ENCODE measurements at places on chromosomes 4 and X.

- no peak for DNase-seq
These were observed 4.5 kb upstream of the PLCXD1 start for GRCh38 chrX:276581-277201.

- DNase-seq: no peak
These were observed 23.9 kb downstream of the SLC39A8 start for GRCh38 chr4:102321260-102321995.

DNA sequence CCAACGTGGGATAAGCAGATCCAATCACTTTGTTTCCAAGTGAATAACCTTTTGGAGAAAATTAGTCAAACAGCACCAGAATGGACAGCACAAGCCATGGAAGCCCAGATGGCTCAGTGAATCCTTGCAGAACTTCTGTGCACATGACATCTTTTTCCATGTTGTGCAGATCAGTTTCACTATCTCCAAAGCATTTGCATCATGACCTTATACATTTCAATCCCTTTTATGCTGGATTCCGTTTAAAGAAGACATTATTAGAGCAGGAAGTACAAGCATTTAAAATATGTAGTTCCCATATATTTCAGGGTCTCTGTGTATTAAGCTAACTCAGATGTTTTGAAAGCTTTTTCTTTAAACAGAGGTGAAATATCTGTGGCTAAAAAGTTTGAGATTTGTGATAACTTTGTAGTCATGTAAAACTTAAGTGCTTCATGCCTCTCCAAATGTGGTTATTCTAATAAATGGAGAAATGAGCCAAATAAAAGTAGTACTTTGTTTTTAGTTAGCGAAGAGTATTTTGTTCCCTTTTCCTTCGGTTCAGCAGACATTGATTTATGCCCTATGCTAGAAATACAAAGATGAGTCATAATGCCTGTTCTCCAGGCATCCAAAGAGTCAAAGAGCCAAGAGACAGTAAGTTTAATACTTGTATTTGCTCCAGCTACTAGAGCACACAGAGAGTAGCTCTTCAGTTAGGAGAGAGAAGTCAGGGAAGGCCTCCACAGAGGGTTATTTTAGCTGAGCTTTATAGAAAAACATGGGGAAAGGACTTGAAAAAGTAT, 39.0 kb downstream of the PLAC8 start:
- DNase-seq: no peak

GRCh38 chrX:121823406-121823805, 776.0 kb downstream of the GLUD2 start:
- DNase-seq: no peak

- DNase-seq: no peak
These were observed 73.1 kb upstream of the FMR1 start for GRCh38 chrX:147838465-147839131.

GRCh38 chr4:125313497-125313896, 1.3 kb upstream of the FAT4 start:
- DNase-seq: no peak

DNA sequence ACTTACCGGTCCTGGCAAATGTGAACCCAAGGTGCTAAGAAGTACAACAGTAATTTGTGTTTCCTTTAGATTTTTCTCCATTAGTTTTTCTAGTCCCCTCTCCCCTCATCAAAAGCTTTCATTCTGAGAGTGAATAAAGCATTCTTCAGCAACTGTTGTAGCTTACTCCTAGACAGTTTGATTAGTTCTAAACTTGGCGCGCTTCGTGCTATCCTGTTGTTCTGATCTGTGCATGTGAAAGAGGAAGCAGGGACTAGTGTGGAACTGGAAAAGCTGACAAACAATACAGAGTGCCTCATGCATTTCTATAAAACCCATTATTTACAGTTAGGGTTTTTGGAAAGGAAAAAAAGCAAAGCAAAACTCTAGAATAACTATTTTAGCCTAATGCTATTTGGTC, 556.9 kb upstream of the SLIT2 start:
- DNase-seq: no peak

DNA sequence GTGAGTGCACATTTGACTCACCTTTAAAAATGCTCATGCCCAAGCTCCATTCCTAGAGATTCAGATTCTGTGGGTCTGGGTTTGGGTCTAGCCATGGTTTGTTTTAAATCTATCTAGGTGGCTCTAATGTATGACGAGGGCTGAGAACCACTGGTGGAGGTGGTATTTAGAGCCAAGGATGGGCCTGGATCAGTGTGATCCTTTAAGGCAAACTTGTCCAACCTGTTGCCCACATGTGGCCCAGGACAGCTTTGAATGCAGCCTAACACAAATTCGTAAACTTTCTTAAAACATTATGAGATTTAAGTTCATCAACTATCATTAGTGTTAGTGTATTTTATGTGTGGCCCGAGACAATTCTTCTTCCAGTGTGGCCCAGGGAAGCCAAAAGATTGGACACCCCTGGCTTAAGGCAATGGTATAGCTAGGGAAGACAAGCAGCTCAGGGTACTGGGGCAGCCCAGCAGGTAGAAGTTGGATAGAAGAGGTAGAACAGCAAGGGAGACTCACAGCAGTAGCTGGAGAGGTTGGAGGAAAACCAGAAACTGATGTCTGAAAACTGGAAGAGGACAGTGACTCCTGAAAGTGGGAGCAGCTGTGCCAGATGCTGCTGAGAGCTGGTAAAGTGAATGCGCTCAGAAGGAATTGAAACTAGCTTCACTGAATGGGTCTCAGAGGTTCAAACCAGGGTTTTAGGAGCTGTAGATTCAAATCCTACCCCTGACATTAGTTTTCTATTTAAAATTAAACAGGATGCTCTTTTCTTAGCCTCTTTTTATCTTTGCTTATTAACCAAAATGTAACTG, 18.2 kb downstream of the ADD1 start:
- no peak for DNase-seq

DNA sequence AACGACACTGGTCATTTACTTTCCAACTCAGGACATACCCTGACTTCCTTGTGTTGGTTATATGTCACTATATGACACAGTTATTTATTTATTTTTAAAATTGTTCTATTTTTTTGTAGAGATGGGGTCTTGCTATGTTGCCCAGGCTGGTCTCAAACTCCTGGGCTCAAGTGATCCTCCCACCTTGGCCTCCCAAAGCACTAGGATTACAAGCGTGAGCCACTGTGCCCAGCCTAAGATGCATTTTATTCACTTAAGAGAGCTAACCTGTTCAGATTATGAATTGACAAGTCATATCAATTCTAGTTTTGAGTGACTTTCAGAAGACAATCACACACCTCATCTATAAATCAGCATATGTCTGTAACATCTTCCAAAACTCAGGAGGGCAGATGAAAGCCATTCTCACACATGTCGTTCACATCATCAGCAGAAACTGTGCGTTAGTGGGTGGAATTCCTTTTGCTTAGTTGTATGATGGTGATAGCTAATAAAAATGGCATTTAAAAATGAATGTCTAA, 9.4 kb upstream of the RHOH start:
- no peak for DNase-seq

DNA sequence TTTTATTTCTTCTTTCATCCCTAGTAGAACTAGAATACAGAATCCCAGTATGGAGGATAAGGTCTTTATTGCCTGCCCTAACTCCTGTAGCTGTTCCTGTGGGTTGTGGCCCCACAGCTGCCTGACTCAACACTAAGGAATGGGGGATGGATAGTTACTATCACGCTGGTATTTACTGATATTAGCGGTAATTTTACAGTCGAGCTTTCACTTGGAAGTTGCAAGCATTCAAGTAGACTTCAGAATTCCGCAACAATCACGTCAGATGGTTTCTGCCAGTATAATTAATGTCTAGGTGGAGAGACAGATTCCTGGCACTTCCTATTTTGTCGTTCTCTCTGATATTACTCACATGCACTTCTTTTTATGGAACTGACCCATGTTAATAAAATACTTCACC, 489.8 kb downstream of the PABPC4L start:
- no peak for DNase-seq

GRCh38 chr4:152606753-152607152, 70.9 kb upstream of the FBXW7 start:
- no peak for DNase-seq

GRCh38 chr4:120927801-120928409, 5.4 kb upstream of the PRDM5 start:
- no peak for DNase-seq

DNA sequence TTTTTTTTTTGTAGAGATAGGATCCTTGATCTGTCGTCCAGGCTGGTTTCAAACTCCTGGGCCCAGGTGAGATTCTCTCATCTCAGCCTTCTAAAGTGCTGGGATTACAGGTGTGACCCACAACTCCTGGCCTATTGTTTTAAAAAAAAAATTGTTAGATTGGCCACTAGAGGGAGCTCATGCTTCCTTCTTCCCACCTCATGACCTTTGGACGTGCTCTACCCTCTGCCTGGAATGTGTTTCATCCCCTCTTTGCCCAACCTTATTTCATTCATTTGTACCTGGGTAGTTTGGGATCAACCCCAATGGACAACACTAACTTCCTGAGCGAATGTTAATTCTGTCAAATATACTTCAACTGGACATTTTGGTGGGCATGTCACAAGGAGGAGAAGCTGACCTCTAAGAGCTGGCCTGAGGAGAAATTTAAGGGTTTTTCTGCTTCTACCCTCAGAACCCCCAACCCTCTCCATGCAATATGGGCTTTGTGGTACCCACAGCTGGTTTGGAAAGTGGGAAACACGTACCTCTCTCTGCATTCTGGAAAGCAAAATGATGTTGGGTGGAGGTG, 6.4 kb downstream of the PPEF2 start:
- DNase-seq: no peak

- DNase-seq: no peak
These were observed 166.6 kb downstream of the LHFPL1 start for GRCh38 chrX:112513154-112513553.

DNA sequence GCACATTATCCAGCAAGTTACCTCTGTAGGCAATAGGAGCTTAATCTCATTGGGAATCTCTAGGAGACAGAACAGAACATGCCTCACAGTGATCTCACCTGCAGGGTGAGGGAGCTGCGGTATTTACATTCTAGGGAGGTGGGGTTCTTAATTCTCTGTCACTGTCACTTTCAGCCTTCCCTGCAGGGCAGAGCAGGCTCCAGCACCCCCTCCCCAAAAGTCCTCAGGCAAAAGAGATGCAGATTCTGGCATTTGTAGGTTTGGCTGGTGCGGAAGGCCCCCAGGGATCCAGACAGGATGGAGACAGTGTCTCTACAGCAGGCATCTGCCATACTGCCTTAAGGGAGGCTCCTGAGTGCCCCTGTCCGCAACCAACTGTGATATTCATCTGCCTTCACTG, 166.4 kb upstream of the ATP6AP2 start:
- no peak for DNase-seq

DNA sequence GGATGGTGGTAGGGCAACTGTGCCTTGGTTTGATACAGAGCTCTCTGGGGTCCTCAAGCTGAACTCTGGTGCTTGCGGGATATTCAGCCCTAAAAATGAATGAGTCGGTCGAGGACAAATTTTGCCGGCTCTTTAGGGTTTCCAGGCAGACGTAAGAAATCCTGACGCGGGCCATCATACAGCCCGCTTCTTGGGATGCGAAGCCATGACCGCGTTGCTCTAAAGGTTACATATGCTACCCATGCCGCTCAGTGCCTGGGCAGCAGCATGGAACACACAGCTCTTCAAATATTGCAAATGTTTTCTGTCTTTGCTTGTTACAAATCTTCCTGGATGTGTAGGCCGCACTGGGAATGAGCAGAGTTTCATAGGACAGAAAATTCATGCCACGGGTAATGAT, 55.6 kb downstream of the NBDY start:
- no peak for DNase-seq

DNA sequence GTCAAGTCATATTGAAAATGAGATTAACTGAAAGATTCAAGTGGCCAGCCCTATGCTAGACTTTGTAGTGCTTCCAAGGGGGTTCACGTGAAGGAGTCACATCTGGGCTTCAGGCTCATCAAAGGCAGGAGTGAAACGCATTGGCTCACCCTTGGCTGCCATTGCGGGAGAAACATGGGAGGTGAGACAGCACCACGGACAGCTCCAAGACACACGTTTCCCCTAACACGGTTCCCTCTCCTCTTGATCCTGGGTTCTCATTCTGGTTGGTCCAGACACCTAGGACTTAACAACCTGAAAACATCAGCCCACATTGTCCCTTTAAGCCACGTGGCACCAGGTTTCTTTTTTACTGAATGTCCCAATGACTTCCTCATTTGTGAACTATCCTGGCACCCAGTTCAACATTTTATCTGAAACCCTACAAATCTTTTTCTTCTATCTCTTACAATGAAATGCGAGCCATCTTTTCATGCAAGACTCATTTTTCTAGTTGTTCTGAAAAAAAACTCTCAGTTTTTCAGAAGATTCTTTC, 279.0 kb upstream of the VCX3A start:
- DNase-seq: no peak

DNA sequence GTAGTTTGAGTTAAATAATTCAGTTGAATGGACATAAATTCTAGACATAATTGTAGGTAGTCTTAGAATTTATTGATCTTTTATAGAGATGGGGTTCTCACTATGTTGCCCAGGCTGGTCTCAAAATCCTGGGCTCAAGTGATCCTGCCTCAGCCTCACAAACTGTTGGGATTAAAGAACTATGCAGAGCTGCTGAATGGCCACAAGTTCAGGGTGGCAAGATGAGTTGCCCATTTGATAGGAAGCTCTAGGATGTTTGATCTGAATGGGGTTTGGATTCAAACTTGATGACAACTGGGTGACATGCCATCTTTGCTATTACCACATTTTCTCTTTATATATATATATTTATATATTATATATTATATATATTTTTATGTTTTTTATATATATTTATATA, 3.6 kb downstream of the RPL36A start:
- no peak for DNase-seq

DNA sequence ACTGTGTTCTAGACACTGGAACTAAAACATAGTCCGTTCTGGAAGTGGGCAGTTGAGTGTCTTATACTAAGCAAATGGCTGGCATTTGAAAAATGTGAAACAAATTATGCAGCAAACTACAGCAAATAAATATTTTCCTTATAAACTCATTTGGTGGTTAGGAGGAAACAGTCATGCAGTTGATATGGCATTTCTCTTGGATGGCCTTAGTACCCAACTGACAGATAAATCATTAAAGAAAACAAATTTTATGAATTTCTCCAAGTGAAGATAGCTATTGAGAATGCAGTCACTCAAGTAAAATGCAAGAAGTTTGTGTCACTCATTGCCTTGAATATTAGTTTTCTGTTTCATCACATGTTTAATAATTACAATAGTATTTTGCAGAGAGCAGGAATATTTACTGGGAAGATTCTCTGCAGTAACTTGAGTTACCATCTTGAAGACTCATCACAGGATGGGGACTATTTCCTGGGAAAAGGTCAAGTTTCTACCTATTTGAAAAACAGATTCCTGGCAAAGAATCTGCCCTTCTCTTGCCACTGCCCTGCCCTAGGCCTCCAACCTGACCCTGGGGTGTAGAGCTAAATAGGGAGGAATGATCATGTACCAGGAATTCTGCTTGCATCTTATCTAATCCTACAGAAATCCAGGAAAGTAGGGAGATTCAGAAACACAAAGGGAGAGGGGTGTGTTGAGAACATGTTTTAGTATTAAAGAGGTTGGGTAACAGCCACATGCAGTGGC, 105.9 kb downstream of the SH3RF1 start:
- no peak for DNase-seq
